Calu3 (cell line): ENCODE measurements at places on chromosomes 11 and 22. TPM values are rescaled to one million over a fixed set of nuclear protein-coding genes. Genes with fewer than 3 reads are reported as not detected.

GRCh38 chr11:92611157-92611556, 358.3 kb upstream of the MTNR1B start:
- H3K4me3 ChIP-seq = no peak overlapping the region
- no peak for DNase-seq
- H3K36me3 ChIP-seq = no peaks in the 10 kb centered on the region
- no peaks in the 10 kb centered on the region for H3K27me3 ChIP-seq

DNA sequence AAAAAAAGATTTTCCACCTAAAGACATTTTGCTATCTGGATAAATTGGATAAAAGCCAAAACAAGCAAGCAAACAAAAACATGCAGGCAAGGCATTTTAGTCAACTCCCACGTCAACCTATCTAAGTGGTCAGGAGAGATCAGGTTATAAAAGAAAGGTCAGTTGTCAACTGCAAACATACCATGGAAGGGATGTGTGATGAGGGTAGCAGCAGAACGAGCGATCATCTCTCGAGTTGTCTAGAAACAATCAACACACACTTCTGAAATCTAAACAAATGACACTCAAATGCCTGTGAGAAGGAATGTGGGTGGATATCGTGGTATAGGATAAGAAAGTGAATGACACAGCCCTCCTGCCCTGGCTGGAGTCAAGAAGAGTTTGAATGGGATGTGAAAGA, 10.9 kb downstream of the MTCH2 start:
- peaks cover 54% of the 10 kb centered on the region for H3K36me3 ChIP-seq
- no peak overlapping the region for H3K4me3 ChIP-seq
- no peak overlapping the region for H3K27ac ChIP-seq

GRCh38 chr11:75389925-75390324, 9.4 kb upstream of the RPS3 start:
- H3K4me3 ChIP-seq = no peak overlapping the region
- no peaks in the 10 kb centered on the region for H3K36me3 ChIP-seq
- no peak for DNase-seq
- H3K27ac ChIP-seq = no peak overlapping the region
- H3K27me3 ChIP-seq = peaks cover under 1% of the 10 kb centered on the region
- no peaks in the 10 kb centered on the region for H3K4me1 ChIP-seq

DNA sequence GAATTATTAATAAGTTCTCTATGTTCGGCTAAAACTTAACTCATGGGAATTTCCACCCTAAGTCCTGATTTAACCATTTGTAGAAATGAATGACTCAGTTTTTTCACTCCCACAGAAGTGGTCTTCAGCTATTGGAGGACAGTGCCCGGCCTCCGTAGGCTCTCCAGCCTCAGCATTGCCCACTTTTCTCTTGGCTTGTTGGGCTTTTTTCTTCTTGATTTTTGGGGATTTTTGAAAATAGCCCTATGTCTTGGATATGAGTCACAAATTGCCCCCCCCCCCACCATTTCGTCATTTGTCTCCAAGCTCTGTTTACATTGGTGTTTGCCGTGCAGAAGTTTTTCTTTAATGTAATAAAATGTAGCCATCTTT, 66.7 kb downstream of the PACS1 start:
- no peak overlapping the region for H3K27ac ChIP-seq
- H3K36me3 ChIP-seq = no peaks in the 10 kb centered on the region
- H3K4me1 ChIP-seq = peaks cover 11% of the 10 kb centered on the region

The PHF21B gene
- not detected in 2 replicates for total RNA-seq

The NRGN gene
- total RNA-seq = 5.8 and 6.0 TPM in 2 replicates

DNA sequence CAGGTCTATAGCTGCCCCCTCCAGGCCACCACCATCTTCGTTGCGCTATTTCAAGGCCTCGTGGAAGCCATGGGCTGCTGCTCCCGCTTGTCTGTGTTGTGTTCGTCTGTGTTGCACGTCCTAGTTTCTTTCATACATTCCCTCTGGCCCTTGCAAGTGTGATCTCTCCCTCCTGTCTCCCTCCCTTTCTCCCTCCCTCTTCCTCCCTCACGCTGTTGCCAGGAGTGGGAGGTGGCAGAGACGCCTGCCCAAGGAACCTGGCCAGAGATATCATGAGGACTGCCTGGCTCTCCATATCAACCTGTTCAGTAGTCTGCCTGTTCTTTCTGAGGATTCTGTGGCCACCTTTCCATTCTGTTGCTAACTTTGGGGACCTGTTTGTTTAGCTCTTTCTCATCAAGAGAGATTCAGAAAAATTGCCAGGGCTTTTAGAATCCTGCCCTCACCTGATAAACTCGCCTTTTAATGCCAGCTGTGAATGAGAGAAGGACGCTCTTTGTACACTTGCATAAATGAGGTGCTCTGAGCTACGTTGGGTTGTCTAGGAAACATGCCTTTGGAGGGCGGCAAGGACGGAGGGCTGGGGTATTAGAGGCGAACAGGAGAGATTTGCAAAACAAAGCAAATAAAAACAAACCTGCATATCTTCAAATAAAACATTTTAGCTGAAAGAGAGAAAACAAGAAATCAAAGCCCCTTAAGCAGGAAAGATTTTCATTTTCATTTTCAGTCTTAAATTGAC, 185.2 kb downstream of the TBC1D22A start:
- H3K36me3 ChIP-seq = no peaks in the 10 kb centered on the region
- H3K4me1 ChIP-seq = no peaks in the 10 kb centered on the region
- H3K4me3 ChIP-seq = no peak overlapping the region
- no peaks in the 10 kb centered on the region for H3K27me3 ChIP-seq
- no peak for DNase-seq

The CLTCL1 gene
- 2.9 and 4.4 TPM in 2 replicates for total RNA-seq

- peak; percentile 50 for DNase-seq
- H3K36me3 ChIP-seq = peaks cover 31% of the 10 kb centered on the region
- peaks cover 6% of the 10 kb centered on the region for H3K4me1 ChIP-seq
- H3K27me3 ChIP-seq = no peaks in the 10 kb centered on the region
- H3K4me3 ChIP-seq = no peak overlapping the region
Observed at GRCh38 chr11:59206635-59207034, 6.1 kb downstream of the MPEG1 start.

GRCh38 chr11:124892750-124893454, 4.8 kb downstream of the ROBO4 start:
- no peaks in the 10 kb centered on the region for H3K4me1 ChIP-seq
- H3K4me3 ChIP-seq = no peak overlapping the region

DNA sequence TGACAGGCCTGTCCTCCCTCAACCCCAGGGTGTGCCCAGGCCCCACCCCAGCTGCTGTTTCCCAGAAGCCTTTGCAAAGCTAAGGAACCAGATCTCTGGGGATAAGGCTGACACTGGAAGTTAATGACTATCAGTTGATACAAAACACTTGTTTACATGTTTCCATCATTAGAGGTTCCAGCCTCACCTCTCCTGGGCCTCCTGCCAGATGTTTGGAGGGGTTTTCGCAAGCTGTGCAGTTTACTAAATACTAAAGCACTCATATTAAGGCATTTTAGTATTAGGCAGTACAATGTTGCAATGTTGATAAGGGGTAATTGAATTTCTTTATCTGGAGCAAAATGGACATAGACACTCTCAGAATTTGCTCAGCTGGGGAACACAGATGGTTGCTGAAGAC, 218.7 kb downstream of the INSC start:
- no peak for DNase-seq
- H3K27me3 ChIP-seq = peaks cover 38% of the 10 kb centered on the region
- no peak overlapping the region for H3K27ac ChIP-seq
- H3K36me3 ChIP-seq = no peaks in the 10 kb centered on the region

- H3K27ac ChIP-seq = no peak overlapping the region
- no peaks in the 10 kb centered on the region for H3K36me3 ChIP-seq
- no peaks in the 10 kb centered on the region for H3K27me3 ChIP-seq
- no peak overlapping the region for H3K4me3 ChIP-seq
- no peak for DNase-seq
Observed at GRCh38 chr11:73085189-73085875, 56.8 kb downstream of the FCHSD2 start.

GRCh38 chr22:22703203-22703570, 58.8 kb downstream of the GGTLC2 start:
- no peak overlapping the region for H3K27ac ChIP-seq
- H3K27me3 ChIP-seq = no peaks in the 10 kb centered on the region
- no peaks in the 10 kb centered on the region for H3K36me3 ChIP-seq
- no peak for DNase-seq
- no peak overlapping the region for H3K4me3 ChIP-seq

GRCh38 chr22:48868554-48868953, 959.1 kb downstream of the BRD1 start:
- no peak for DNase-seq
- H3K36me3 ChIP-seq = no peaks in the 10 kb centered on the region

DNA sequence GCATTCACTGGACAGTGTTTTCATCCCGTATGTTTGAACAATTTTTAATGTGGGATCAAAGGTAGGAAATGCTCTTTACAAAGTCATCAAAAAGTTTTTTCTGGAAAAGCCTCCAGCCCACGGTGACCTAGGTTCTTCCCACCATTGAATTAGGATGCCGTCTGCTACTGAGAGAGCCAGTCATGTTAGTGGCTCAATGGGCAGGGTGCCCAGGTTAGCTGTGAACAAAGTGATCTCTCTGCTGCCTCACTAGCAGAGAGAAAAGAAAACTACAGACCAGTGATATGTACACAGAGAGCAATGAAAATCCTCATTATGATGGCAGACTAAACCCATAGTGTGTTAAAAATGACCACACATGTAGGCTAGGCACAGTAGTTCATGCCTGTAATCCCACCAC, 32.4 kb downstream of the KCNQ1 start:
- peaks cover 13% of the 10 kb centered on the region for H3K27me3 ChIP-seq
- H3K27ac ChIP-seq = no peak overlapping the region
- no peak for DNase-seq
- H3K36me3 ChIP-seq = no peaks in the 10 kb centered on the region
- no peak overlapping the region for H3K4me3 ChIP-seq

- no peak for DNase-seq
- H3K36me3 ChIP-seq = no peaks in the 10 kb centered on the region
- no peaks in the 10 kb centered on the region for H3K4me1 ChIP-seq
- H3K27me3 ChIP-seq = peaks cover 60% of the 10 kb centered on the region
- H3K4me3 ChIP-seq = no peak overlapping the region
Observed at GRCh38 chr22:43207386-43207785, 20.5 kb upstream of the TTLL12 start.

DNA sequence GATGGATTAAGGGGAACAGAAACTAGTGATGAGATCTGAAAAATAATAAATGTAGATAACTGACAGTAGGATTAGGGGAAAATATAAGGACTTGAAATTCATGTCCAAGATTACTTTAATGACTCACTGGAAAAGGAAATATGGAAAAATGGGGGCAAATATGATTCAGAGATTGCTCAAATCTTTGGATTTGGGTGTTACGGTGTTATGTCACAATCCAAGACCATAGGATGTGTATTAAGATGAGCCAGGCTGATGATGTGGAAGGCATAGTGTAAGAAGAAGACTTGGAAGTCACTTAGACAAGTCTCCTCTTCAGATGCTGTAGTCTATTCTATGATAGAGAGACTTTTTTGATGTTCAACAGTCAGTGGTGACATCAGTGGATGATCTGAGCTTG, 323.7 kb downstream of the LUZP2 start:
- peaks cover 9% of the 10 kb centered on the region for H3K4me1 ChIP-seq
- no peak overlapping the region for H3K27ac ChIP-seq
- H3K4me3 ChIP-seq = no peak overlapping the region
- H3K36me3 ChIP-seq = no peaks in the 10 kb centered on the region
- no peak for DNase-seq

GRCh38 chr11:64118876-64119665, 46.8 kb downstream of the MACROD1 start:
- no peak overlapping the region for H3K4me3 ChIP-seq
- no peak overlapping the region for H3K27ac ChIP-seq
- H3K27me3 ChIP-seq = no peaks in the 10 kb centered on the region
- peaks cover 5% of the 10 kb centered on the region for H3K36me3 ChIP-seq

- H3K4me1 ChIP-seq = peaks cover 80% of the 10 kb centered on the region
- H3K27ac ChIP-seq = peak overlapping the region; percentile 59
- H3K36me3 ChIP-seq = peaks cover 22% of the 10 kb centered on the region
- H3K4me3 ChIP-seq = no peak overlapping the region
- no peaks in the 10 kb centered on the region for H3K27me3 ChIP-seq
- DNase-seq = no peak
Observed at GRCh38 chr11:27392278-27393114, 29.5 kb upstream of the CCDC34 start.

DNA sequence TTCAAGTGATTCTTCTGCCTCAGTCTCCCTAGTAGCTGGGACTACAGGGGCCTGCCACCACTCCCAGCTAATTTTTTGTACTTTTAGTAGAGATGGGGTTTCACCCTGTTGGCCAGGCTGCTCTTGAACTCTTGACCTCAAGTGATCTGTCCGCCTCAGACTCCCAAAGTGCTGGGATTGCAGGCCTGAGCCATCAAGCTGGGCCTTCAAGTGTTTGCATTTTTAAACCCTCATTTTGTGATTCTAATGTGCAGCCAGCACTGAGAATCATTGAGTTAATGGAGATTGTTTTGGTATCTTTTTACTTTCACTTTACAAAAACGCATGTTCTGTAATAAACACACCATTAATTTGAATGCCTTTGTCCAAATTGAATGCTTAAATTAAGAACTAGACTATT, 3.4 kb downstream of the TYR start:
- no peak for DNase-seq
- no peaks in the 10 kb centered on the region for H3K4me1 ChIP-seq
- no peak overlapping the region for H3K4me3 ChIP-seq
- no peak overlapping the region for H3K27ac ChIP-seq

The RAB39A gene
- total RNA-seq = not detected in 2 replicates

- H3K27me3 ChIP-seq = no peaks in the 10 kb centered on the region
Observed at GRCh38 chr11:88651556-88651955, 314.0 kb upstream of the CTSC start.

- peaks cover 8% of the 10 kb centered on the region for H3K4me1 ChIP-seq
- no peak overlapping the region for H3K4me3 ChIP-seq
- DNase-seq = no peak
- peak overlapping the region; percentile 9 for H3K27ac ChIP-seq
Observed at GRCh38 chr11:113317339-113317738, 3.0 kb downstream of the TTC12 start.

DNA sequence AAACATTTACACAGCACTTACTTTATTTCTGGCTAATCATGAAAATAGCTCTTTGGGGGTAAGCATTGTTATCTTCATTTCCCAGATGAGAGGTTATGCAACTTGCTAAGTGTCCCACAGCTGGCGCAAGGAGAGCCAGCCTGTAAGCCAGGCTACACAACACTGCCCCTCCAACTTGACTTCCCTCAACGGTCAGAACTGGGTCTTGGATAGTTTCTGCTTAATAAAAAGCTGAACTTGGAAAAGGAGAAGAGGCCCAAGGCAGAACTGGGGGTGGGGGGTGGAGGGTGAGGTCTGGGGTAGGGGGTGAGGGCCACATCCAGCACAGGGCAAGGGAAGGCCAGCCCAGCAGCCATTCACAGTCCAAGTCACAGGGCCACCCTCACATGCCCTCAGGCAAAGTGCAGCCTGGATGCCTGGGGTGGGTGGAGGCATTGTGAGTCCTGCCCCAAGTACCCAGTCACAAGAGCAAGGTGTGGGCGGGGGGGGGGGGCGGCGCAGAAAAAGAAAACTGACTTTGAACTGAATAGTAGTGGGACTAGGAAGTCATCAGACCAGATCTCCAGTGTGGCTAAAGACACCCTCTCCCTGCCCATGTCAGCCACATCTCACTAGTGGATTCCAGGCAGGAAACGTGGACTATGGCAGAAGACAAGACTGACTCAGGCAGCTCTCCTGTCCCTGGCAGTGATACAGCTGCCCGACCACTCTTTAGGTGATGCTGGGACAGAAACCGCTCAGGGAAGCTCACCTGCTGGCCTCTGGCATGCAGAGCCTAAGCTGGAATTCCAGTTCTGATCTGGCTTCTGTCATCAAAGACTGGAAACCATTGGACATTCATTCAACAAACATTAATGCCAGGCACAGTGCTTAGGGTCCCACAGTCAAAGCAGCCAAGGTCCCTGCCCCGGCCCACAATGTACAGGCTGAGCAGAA, 52.4 kb downstream of the PACSIN2 start:
- no peaks in the 10 kb centered on the region for H3K27me3 ChIP-seq
- no peak overlapping the region for H3K4me3 ChIP-seq
- H3K27ac ChIP-seq = peak overlapping the region; percentile 97
- peak; percentile 77 for DNase-seq
- peaks cover 92% of the 10 kb centered on the region for H3K36me3 ChIP-seq
